ENCODE measurements at places on chromosomes 12 and 14.

- no peak for DNase-seq
Measured at GRCh38 chr12:102423462-102423861, 56.9 kb downstream of the IGF1 start.

- no peak for DNase-seq
Measured at GRCh38 chr12:32159925-32160324, 53.3 kb downstream of the BICD1 start.

- no peak for DNase-seq
Measured at GRCh38 chr12:127899971-127900370, 367.0 kb upstream of the TMEM132C start.

- DNase-seq, result no peak
Measured at GRCh38 chr12:111907740-111908139, 65.7 kb downstream of the MAPKAPK5 start.

- DNase-seq, result no peak
Measured at GRCh38 chr12:42565633-42566032, 23.9 kb downstream of the PRICKLE1 start.

DNA sequence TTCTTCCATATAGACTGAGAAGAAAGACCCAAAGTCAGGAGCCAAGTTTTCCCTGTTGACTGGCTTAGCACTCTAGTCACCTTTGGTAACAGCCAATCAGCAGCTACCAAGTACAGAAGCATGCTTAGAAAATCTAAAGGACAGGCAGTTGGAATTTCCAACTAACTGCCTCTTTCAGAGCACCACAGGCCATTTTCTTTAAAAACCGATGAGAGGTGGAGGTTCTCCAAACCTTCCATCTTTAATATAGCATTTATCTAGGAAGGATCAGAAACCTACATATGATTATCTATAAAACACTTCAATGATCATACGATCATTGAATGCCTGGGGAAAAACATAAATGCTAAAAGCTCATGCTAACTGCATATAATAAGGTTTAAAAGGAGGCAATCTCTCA is at the start of gene CATSPERB:
CATSPERB (minus strand) TSS at position 101 of the 400 bp plus-strand sequence. CDS start 2,607 bp downstream, outside the sequence.
- DNase-seq, result no peak

- DNase-seq, result peak; percentile 81
Measured at GRCh38 chr14:64089920-64090319, 204.3 kb downstream of the ESR2 start.

- no peak for DNase-seq
Measured at GRCh38 chr12:32400866-32401265, 1.5 kb downstream of the FGD4 start.

- DNase-seq, result no peak
Measured at GRCh38 chr12:9122091-9122609, 6.4 kb upstream of the A2M start.

GRCh38 chr14:76763096-76764041 is 2.1 kb downstream of the VASH1 start:
- peak; percentile 32 for DNase-seq

DNA sequence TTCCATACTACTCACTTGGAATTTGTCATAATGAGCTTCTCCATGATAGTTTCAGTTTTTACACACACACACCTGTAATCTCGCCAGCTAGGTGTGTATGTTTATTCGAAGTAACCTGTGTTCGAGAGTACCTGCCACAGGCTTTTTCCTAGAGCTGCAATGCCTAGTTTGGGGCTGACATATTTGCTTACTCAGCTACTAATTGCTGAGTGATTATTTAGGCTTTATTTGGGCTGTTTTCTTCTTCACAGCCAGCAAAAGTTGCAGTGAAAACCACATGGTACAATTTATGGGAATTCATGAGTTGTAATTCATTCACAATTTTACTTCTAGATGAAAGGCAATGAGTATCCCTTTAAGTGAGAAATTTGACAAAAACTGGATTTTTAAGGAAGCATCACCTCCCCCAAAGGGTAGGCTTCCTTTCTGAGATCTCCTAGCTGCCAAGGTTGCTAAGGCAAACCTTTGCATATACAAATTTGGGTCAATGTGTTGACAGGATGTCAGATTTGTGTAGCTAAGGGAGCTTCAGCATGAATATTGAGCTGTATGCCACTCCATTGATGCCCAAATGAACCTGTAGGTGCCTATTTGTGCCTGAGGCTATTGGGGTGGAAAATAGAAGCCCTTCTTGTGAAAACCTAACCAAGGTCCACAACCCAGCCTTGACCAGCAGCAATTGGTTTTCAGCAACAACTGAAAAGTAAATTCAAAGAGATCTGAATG is 108.7 kb upstream of the OTX2 start:
- no peak for DNase-seq

- DNase-seq, result no peak
Measured at GRCh38 chr14:60175255-60175902, 10.2 kb upstream of the DHRS7 start.

DNA sequence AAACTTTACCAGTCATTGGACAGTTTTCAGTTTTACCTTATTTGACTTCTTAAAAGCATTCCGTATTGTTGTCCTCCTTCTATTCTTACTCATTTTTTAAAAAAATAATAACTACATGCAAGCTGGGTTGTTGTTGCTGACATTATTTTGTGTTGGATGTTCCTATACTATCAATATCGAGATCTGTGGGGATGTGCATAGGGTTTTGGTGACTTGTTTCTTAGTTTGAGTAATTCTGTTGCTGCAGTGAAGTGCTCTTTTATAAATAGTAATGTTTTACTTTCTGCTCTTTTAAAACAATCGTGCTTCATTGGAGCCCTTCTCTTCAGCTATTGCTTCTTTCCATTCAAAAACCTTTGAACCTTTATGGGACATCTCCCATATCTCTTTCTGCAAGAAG is 79.4 kb downstream of the METTL25 start:
- DNase-seq, result no peak

- DNase-seq, result peak; percentile 49
Measured at GRCh38 chr12:116601933-116602810, 43.0 kb downstream of the MAP1LC3B2 start.

GRCh38 chr14:103904493-103905107 is 23.7 kb upstream of the TDRD9 start:
- DNase-seq, result peak; percentile 21

- DNase-seq, result no peak
Measured at GRCh38 chr14:76298896-76299295, 77.0 kb upstream of the ESRRB start.

- peak; percentile 88 for DNase-seq
Measured at GRCh38 chr14:69985463-69985862, 106.2 kb downstream of the SMOC1 start.

Measured in iris pigment epithelial cell (primary cell).